ENCODE measurements at places on chromosomes 1 and 21.
A peak's percentile ranks its signal among the peaks of the same experiment; 100 is the strongest.

DNA sequence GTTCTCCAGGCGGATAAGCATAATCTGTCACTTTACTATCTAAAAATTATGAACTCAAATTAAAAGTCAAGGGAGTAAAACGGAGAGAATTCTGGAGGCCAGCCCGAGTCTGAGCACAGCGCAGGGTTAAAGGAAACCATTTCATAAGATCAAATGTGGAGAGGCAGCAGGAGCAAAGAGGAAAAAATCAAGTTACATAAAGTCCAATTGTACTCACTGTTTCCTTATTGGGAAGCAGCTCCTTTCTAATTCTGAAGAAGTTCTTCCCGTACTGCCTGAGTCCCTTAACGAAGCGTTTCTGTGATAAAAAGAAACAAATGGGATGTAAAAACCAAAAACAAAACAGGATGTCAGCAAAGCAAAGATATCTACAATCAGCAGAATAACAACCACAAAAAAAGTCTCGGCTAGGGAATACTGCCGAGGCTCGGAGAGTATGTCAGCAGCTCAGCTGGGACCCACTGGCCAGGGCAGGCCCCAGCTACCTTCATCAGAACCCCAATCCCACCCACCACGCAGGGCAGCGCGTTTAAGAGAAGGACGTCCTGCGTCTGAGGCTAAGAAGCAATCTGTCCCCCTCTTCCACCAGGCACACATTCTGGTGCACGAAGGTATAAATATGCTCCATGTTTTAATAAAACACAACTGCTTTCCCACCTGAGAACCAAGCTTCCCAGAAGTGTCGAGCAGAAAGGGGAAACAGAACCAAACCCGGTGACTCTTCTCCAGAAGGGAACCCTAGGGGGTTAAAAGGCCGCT is 104.8 kb downstream of the SLC45A1 start:
- DNase-seq = no peak

- DNase-seq = no peak
Observed at GRCh38 chr1:40985875-40986274, 6.4 kb downstream of the CTPS1 start.

DNA sequence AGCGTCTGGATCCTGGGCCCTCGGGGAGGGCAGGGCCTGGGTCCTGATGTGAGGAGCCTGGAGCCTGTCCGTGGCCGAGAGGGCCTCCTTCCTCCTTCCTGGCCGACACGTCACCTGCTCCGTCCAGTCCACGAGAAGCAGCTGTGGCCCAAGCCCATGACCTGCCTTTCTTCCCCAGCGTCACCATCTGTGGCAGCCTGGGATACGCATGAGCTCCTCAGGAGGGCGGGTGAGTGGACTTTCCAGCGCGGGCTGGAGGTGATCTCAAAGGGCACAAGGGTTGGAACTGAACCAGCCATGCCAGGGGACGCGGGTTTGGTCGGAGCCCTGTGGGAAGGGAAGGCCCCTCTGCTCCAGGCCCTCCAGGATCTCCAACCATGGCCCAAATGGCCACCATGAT is 90.4 kb downstream of the DHRS3 start:
- DNase-seq = no peak

GRCh38 chr1:12714710-12715475 is 1.0 kb upstream of the AADACL3 start:
- DNase-seq = no peak

DNA sequence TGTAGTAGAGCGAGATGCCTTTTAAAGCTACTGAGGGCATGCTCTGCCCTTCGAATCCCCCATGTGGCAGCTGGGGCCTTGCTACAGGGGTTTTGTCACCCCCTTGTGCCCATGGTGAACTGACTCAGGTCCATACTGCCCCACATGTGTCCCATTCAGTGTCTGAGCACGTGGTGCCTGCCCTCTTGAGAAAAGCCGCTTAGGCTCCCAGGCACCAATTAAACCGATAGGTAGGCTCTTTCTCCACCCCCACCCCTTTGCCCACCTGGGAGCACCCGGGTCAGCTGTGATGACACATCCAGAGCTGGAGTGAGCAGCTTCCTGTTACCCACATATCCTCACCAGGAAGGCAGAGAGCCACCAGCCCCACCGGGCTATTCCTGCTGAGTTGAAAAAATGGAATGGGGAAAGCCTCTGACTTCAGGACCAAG is 30.5 kb downstream of the TMCC2 start:
- no peak for DNase-seq

- DNase-seq = no peak
Observed at GRCh38 chr1:35556484-35557117, 602 bp downstream of the KIAA0319L start.

GRCh38 chr1:192700834-192701271 is 64.9 kb downstream of the RGS13 start:
- peak; percentile 56 for DNase-seq

DNA sequence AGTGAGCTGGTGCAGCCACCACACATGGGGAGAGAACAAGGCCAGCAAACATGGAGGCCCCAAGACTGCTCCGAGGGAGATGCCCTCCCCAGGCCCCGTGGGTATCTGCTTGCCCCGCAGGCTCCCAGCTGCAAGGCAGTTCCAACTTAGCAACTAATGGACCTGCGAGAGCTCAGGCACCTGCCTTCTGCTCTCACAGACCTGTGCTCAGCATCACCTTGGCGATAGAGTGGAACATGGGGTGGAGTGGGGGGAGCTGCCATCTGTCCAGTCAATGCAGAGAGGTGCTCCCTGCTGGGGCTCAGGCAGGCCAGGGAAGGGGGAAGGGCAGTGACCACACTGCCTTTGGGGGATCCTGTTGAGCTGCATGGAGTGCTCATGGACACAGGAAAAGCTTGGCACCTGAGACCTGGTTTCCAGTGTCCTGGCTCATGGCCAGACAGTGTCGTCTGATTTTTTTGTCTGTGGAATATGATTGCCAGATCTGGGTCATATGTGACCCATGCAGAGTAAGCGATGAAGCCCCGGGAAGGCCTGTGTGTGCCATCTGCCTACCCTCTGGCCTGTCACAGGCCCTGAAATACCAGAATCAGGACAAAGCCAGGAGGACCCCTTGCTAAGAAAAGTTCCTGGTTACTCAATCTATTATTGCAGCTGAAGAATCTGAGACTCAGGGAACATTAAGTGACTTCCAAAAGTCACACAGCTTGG is 39.9 kb upstream of the TENT5C start:
- no peak for DNase-seq

DNA sequence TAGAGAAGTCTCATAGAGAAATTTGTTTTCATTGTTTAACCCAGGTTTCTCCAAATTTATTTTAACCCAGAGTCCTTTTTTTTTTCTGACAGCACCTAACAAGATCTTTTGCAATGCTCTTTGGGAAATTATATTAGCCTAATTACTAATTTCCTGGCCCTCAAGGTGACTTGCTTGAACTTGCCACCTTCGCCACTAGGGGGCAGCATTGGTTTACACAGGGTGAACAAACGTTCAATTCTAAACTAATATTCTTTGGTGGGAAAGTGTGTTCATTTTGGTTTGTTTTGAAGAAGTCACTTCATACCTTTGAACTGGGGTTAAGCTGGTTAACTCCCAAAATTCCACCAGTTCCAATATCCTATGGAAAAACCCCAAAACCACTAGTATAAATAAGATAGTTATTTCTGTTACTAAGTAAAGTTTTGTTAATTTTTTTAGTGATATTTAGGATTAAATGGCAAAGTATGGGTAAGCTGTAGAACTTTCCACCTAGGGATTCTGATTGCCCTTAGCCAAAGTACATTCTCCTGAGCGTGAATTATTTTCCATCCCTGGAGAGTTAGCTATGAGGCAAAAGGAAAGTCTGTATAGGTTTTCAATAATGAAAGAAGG is 13.0 kb downstream of the CCDC190 start:
- peak; percentile 62 for DNase-seq

DNA sequence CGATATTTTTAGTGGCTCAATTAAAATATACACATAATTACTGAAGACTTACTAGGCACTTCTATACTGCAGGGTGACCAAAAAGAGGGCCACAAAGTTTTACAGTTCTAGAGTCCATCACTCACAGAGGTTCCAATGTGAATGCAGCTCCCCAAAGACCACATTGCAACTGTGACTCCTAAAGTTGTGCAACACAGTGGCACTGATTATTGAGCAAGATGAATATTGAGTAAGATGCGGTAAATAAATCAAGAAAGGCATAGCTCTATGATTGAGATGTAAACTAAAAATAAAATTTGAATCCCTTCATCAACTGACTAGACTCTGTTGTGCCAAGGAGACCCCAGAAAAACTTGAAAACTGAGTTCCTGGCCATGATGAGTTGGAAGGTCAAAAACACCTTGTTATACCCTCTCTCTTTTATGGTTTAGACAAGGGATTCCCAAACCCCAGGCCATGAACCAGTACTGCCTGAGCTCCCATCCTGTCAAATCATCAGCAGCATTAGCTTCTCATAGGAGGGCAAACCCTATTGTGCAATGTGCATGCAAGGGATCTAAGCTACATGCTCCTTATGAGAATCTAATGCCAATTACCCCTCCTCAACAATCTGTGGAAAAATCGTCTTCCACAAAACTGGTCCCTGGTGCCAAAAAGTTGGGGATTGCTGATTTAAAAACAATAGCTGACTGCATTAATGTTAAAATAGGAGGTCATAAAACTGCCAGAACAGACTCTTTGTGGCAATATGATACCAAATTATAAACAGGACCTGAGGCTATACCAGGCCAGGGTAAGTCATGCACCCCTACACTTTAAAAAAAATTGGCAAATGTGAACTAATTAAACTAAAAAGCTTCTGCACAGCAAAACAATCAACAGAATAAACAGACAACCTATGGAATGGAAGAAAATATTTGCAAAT is 94.3 kb downstream of the ADGRL4 start:
- DNase-seq = no peak

DNA sequence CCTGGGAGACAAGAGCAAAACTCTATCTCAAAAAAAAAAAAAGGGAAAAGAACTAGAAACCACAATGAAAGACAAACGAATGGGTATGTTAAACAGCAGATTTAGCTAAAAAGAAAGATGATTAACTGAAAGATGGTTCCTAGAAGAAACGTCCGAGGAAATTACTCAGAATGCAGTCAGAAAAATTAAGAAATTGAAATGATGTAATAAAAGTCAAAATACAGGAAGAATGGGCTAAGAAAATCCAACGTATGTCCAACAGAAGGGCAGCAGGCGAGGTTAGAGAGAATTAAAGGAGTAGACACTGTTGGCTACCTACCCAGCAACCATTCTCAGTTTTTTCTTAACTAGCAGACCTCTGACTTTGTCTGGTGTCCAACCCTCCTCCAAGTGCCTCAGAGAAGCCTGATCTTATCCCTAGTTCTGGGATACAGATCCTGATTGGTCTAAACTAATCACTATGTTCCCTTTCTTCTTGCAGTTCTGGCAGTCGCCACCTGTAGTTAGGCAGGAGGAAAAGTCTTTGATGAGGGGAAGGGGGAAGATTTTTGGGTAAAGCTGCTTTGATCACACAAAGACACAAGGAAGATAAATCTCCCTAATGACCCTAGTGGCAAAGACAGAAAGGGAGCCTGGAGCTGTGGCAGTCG is 25.7 kb downstream of the GPR161 start:
- peak; percentile 12 for DNase-seq

DNA sequence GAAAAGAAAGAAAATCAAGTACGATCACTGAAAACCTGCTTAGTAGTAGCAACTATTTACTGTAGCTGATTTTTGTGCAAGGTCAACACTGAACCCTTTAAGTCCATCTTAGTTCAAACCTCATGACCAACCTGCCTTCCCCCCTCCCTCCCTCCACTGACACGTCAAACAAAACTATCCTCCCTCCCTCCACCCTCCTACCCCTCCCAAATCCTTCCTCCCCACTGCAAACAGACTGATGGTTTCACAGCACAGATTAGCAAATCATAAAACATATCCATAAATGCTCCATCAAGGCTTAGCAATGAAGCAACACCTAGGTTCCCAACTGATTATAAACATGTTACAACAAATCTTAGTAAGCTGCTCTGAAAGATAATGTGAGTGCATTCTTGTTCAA is 164.3 kb upstream of the GREM2 start:
- DNase-seq = no peak

DNA sequence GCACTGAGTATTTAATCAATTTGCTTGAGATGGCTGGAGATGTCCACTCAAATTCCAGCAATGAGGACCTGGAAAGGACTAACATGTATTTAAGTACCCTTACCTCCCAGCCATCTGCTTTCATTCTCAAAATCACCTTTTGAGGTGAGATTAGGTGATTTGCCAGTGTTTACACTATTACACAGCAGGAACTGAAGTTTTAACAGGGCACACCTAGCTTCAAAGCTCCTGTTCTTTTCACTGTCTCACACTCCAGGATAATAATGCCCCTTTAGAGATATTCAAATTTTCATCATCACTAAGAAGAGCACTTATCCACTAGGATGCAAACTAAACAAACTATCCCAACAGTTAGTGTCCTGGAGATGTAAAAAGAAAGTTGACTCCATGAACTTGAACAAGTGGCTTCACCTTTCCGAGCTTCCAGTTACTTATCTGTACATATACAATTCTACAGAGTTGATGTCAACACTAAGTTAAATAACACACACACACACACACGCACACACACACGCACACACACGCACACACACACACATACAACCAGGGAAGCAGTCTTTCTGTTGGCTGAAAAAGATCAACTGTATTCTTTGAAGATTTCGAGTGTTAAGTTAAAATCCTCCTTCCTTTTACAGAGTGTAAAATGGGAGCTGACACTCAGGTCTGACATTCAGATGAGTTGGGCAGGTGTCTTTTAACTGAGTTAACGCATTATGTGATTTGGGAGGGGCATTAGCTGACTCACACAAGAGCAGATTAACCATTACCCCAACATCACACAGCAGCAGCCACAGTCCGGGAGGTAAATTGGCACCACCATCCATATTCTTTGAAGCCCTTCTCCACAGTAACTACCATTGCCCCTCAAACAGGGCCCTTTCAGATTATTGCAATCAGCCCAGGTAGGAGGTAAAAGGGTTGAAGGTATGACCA is 15.5 kb upstream of the JAK1 start:
- DNase-seq = no peak

DNA sequence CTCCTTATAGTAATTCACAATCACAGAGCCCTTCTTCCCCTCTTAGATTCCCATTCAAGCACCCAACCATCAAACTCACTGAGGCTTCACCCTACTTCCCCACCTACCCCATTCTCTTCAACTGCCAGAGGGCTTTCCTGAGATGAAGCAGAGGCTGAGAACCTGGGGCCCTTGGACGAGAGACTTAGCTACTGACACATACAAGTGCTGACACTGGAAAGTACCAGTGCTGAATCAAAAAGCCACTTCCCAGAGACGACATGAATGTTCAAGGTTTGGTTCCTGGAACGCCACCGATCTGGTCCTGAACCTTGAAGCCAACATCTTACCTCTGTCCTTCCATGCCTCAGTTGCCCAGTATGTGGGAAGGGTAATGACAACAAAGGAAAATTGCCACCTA is 16.6 kb upstream of the RAP1A start:
- no peak for DNase-seq

GRCh38 chr1:92536211-92536979 is 49.7 kb upstream of the GFI1 start:
- DNase-seq = no peak

GRCh38 chr21:42592156-42592820 is 61.1 kb upstream of the PDE9A start:
- no peak for DNase-seq

DNA sequence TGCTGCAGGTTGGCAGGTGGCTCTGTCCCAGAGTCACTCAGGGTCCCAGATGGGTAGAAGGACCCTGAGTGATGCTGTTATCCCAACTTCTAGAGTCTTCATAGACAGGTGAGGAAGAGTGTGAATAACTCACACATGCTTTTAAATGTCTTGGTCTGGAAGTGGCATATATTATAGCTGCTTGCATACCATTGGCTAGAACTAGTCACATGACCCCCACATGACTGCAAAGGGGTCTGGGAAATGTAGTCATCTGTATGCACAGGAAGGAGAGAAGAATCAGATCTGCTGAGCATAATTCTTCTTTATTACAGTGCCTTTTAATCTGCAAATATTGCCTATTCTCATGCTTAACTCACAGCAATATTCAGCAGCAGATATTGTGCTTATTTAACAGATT is 28.2 kb upstream of the KLHDC7A start:
- DNase-seq = peak; percentile 51

All from HCT116 (cell line).